Motor neuron (in vitro differentiated cells): ENCODE measurements at places on chromosomes 1 and 21. TPM values are rescaled to one million over a fixed set of nuclear protein-coding genes. Genes with fewer than 3 reads are reported as not detected.
A peak's percentile ranks its signal among the peaks of the same experiment; 100 is the strongest.

GRCh38 chr1:205291596-205291995 lies 29.9 kb downstream of the NUAK2 start:
- no peak for ATAC-seq

DNA sequence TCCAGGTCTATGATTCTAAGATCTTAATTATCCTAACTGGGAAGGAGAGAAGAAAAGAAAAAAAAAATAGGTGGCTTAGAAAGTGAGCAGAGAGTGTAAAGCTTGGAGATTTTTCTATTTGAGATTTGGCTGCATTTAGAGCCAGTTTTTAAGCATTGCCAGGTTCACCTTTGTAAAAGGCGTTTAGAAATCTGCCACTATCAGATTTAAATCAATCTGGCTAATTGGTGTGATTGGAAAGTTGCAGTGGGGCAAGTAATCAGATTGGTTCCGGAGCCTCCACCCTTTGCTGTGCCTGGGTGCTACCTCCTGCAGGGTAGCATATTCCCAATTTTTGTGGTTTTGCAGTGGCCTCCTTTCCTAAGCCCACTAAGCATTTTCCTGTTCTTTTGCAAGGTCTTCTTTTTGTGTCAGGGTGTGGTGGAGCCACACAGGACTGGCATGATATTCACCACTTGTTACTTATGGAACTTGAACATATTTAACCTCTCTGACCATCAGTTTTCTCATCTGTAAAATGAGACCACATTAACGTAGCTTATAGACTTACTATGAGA lies 48.5 kb upstream of the PPP2R5A start:
- no peak for ATAC-seq

DNA sequence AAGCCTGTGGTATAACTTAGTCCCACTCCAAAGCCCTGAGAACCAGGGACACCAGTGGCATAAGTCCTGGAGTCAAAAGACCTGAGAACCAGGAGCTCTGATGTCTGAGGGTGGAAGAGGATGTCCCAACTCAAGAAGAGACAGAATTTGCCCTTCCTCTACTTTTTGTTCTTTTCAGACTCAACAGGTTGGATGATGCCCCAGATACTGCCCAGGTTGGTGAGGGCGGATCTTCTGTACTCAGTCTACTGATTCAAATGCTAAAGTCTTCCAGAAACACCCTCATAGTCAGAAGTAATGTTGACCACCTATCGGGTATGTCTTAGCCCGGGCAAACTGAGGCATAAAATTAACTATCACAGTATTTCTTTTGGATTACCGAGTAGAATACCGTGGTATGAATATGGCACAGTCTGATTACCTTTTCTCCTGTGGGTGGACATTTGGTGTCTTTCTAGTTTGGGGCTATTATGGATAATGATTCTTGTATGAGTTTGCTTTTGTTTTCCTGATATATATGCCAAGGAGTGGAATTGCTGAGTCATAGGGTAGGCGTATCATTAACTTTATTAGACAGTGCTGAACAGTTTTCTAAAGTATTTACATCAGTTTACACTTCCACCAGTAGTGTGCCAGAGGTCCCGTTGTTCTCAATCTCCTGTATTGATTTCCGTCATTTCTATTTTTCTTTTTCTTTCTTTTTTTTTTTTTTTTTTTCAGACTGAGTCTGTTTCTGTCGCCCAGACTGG lies 3.2 kb upstream of the CHAF1B start:
- no peak for ATAC-seq

DNA sequence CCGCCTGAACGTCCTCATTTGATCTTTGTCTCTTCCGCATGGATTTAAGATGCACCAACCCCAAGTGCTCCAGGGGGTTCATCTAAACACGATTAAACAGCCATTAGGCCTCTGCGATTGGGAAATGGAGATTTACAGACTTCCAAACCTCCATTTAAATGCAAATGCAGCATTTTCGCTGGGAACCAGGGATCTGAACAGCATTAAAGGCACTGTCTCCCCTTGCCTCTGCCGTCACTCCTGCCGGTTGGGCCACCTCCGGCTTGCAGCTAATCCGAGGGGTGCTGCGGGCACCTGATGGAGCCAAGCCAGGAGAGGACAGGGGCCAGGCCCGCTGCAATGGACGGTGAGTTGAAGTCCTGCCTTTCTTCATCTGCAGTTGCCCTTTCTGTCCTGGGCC lies 70.3 kb upstream of the KLHDC7A start:
- ATAC-seq = no peak

DNA sequence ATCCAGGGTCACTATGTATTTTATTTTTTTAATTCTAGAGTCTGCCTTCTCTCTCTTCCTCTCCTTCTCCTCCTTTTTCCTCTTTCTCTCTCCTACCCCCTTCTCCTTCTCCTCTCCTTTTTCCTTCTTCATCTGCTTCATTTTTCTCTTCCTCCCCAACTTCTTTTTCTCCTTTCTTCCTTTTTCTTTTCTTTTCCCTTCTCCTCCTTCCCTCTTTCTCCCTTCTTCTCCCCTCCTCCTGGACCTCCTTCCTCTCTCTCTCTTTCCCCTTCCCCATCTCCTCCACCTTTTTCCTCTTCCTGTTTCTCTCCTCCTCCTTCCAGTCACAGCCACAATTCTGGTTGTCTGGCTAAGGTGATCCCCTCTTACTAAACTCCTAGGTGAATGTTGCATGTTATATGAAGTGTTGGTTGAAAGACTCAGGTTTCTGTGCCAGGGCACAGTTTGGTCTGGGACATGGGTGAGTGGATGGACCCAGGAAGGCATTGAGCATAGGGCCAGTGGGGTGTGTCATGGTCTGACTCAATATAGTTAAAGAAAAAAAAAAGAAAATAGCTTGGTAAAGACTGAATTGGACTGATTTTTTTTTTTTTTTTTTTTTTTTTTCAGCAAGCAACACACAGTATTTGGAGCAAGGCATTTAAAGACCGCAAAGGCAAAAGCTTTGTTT lies 266.9 kb downstream of the TGFB2 start:
- no peak for ATAC-seq

DNA sequence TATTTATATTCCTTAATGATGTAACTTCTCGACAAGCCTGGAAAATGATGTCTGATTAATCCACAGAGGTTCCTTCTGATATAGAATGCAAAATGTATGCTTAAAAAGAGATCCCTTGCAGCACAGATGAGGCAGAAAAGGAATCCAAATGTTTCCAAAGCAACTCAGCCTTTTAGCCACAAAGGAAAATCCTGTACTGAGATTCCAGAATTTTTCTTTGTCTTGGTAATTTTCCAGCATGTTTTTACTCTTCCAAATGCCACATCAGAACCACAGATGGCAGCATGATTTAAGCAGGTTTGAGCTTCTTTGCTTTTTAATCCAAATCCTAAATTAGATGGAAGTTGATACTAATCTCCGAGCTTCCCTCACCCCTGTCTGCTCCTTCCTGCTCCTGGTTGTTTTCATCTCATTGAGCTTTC lies 176.4 kb upstream of the PALMD start:
- ATAC-seq = peak; percentile 36

DNA sequence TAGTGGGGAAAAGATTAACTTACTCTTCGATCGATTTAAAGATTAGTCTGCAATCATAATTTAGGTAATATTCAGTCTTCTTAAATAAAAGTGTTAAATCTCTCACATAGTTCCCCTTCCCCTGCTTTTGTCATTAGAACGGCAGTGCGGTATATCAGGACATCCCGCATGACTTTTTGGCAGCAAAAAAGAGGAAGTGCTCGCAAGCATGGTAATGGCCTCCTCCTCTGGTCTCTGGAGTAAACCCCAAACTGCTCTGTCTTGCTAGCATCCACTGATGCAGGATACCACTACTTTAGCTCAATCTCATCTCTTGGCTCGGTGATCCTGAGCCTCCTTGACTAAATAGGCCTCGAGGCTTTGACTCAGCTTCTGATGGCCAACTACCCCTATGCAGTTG lies 78.7 kb upstream of the VAV3 start:
- ATAC-seq = no peak

DNA sequence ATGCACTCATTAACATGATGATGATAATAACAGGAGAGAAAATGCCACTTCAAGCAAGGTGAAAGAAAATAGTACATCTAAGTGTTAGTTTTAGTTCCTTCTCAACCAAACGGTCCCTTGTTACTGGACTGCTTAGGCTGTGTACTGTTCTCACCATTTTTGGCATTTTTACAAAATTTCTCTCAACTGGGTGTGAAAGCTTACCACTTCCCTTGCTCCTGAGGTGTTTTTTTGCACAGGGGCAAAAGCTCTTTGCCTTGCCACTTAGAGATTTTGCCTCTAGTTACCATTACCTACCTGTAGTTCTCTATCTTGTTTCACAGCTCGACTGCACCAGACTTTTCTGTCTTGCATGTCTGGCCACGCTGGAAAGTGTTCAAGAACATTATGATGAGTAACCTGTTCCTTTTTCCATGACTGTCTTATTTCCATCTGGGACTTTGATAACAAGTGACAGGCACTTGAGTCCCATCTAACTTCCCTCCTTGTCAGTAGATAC lies 10.7 kb downstream of the NEK7 start:
- no peak for ATAC-seq

- no peak for ATAC-seq
These were observed 4.3 kb upstream of the LHX9 start for GRCh38 chr1:197912739-197913494.

DNA sequence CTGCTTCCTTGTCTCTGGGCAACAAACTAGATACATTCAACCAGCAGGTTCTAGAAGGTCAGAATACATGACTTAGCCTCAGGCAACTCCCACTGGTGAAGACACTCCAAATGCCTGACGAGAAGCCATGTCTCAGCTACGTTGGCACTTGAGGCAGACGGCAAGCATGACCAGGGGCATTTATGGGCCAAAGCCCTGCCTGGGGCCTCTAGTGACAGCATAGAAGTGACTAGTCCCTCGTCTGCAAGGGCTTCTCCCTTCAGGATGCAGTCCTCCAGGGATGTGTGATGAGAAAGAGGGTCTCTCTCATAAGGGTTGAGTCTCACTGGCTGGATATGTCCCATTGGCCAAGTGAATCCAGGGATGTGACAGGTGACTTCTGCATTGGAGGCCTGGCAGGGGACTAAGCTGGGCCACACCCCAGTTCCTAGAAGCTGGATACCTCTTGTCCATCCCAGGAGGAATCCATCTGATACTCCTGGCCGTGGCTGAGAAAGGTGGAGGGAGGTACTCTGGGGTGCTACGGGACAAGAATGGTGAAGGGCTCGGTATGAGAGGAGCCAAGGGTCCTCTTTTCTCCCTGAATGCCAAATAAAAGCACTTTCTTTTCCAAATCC lies 148.6 kb upstream of the HMGB4 start:
- ATAC-seq = no peak

DNA sequence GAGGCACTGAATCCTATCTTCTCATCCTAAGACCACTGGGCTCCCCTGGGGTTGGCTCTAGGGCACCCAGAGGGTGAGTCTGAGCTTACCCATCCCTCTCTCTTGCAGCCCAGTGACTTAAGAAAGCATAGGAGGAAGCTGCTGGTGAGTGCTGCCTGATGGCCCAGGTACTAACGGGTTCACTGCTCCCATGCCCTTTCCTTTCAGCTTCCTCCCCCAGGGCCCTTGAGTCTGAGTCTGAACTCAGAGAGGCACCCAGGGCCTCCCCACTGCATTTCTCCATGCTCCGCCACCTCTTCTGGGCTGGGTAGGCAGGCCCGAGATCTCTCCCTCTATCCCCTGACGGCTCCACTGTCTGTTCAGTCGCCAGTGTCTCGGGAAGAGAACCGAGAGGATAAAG lies 29.7 kb downstream of the PPFIA4 start:
- no peak for ATAC-seq

GRCh38 chr1:168470901-168471431 lies 72.8 kb downstream of the XCL2 start:
- ATAC-seq = peak; percentile 47

DNA sequence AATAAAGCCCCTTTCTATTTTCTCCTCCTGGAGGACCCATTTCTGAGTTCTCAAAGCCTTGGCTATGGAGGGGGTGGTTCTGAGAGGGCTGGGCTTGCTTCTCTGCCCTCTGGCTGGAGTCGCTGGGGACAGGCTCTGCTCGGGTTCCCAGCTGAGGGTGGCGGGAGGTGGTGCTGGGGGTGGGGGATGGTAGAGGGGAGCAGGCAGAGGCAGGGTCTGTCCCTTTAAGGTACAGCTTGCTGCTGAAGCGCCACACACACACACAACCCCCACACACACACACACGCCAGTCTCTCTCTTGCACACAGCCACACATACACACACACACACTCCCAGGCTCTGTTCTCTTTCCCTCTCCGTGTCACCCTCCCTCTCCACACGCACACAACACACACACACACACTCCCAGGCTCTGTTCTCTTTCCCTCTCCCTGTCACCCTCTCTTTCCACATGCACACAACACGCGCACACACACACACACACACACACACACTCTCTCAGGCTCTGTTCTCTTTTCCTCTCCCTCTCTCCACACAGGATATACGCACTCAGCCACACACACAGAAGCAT lies 69.8 kb upstream of the SSBP3 start:
- peak; percentile 72 for ATAC-seq

DNA sequence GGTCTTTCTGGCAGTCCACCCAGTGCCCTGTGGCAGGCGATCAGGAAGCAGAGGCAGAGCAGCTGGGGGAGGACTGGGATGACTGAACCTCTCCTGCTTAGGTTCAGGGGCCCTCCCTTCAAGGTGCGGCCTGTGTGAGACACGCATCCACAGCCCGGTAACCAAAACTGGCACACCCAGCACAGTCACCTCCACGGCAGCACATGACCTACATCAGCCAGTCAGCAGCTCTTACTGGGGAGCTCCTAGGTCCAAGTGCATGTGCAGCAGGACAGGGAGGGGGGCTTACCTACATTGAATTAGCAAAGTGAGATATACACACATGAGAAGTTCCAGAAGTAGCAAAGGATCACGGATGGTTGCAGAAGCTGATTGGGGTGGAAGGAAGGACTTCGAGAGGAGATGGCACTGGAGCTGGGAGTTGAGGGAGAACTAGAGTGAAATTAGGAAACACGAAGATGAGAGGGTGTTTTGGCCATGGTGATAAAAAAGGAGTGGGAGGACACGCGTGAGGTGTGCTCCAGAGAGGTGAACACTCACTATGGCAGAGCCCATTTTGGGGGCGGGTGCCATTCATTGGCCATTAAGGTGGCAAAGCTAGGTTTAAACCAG lies 51.4 kb upstream of the IRF2BP2 start:
- ATAC-seq = no peak

The DENND2C gene
- 2.6 and 3.5 TPM in 2 replicates for total RNA-seq

The ECM1 gene
- total RNA-seq = 2.4 and 10.2 TPM in 2 replicates

The SPATA21 gene
- total RNA-seq = 0.44 and 0.47 TPM in 2 replicates

The TCEA3 gene
- 1.6 and 2.8 TPM in 2 replicates for total RNA-seq

The PLA2G2F gene
- not detected in 2 replicates for total RNA-seq

The PNRC2 gene
- total RNA-seq = 75.8 and 78.7 TPM in 2 replicates

The MTARC2 gene
- total RNA-seq = 2.7 and 3.2 TPM in 2 replicates

The MAP3K7CL gene
- 0.29 TPM in 1 of 2 replicates, not detected in the other for total RNA-seq

The SGIP1 gene
- 0.84 TPM in 1 of 2 replicates, not detected in the other for total RNA-seq

The FALEC gene
- total RNA-seq = 4.1 TPM in 1 of 2 replicates, not detected in the other

The CNTN2 gene
- 9.6 and 12.9 TPM in 2 replicates for total RNA-seq

The HSD3B1 gene
- total RNA-seq = not detected in 2 replicates

The MKNK1 gene
- 29.0 and 31.6 TPM in 2 replicates for total RNA-seq
